ENCODE measurements at places on chromosomes 13 and 19.

DNA sequence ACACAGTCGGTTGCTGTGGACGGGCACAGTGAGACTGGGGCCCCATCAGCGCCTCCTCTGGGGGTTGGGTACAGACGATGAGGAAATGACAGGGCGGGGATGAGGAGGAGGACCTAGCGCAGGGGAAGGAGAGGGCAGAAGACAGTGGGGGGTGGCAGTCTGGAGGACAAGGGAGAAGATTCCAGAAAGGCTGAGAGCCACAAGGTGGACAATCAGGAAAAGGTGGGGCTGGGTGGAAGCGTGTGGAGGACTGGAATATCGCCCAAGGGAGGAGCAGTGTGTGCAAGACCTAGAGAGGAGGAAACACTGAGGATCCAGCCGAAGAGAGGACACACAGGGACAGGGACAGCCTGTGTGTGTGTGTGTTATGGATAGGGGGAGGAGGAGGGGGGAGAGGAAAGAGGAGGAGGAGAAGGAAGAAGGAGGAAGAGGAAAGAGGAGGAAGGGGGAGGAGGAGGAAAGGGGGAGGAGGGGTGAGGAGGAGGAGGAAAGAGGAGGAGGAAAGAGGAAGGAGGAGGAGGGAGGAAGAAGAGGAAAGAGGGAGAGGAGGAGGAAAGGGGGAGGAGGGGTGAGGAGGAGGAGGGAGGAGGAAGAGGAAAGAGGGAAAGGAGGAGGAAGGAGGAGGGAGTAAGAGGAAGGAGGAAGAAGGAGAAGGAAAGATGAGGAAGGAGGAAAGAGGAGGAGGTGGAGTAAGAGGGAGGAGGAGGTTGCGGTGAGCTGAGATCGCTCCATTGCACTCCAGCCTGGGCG is 15.8 kb upstream of the GARIN5A start:
- no peak for DNase-seq

DNA sequence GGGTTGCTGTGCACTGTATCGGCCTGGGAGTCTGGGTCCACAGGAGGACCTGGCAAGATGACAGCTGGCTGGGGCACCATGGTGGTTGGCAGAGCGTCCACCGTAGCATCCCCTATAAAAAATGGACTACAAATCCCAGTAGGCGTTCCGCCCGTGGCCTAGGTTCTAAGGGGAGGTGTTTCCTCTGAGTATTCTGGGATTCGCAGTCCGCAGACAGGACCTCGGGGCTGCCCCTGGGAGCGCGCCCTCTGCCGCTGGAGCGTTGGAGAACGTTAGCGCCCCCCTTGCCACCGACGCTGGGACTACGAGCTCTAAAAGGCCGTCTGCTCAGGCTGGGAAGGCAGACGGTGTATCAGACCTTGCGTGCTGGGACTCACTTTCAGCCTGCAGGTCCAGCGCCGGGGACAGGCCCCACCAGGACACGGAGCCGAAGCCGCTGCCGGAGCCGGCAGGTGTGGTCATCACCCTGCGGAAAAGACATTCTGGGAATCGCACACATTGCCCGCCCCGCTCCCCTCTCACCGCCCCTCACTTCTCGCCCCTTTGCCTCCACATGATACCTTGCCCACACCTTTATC is 372 bp downstream of the DNAAF3 start:
- DNase-seq = peak; percentile 32

GRCh38 chr13:69721631-69722030 is 386.0 kb upstream of the ATXN8OS start:
- no peak for DNase-seq

GRCh38 chr19:756236-756635 is 5.3 kb downstream of the MISP start:
- no peak for DNase-seq

GRCh38 chr13:95920485-95920884 is 132.7 kb downstream of the UGGT2 start:
- DNase-seq = no peak

DNA sequence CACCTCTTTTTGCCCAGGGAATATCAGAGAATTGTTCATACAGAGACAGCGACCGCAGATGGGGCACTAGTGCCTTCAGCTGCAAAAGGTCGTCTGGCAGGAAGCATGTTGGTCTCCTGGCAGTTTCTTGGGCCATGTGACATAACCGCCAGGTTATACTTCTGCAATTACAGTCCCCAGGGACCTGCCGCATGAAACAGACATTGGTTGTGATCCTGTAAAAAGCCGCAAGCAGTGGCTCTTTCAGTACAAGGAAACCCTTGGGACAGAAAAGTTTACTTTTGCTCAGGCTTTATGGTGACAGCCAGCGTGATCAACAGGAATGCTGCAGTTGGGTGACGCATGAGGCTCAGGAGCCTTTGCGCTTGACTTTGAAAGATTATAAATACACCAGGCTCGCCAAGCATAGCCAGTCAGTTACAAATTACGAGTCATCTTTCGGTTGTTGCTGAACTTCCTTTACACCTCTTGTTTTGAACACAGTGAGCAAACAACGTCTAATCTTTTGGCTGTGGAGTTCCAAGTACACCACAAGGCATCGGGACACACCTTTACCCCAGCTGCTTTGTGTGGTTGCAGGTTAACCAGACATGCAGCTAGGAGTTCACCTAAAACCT is 50.5 kb upstream of the UBE2L5 start:
- peak; percentile 73 for DNase-seq

DNA sequence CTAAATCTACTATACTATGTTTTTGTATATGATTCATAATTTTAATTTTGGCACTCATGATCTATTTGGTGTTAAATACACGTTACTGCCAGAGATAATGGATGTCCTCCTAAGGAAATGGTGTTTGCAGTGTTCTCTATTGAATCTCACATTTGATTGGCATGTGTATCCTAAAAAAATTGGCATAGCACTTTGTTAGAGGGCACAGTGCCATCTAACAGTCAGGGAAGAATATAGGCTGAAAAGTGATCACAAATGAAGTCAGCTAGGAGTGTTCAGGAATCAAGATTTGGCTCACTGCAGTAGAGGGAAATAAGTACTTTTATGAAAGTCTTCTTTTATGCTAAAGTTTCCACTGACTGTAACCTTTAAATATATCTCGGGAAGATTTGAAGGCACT is 624.6 kb downstream of the GPC6 start:
- no peak for DNase-seq
